Muscle of leg (tissue), 16 donors: ENCODE measurements at places on chromosomes 3 and 15. TPM values are rescaled to one million over a fixed set of nuclear protein-coding genes. Genes with fewer than 3 reads are reported as not detected.

GPR62 gene
- 0.13 TPM for total RNA-seq

CAMP gene
- total RNA-seq, result 0.49 TPM

ST3GAL6 gene
- total RNA-seq, result 5.8 TPM

USP4 gene
- total RNA-seq, result 17.9 TPM

GRCh38 chr3:107990433-107990832, 100.4 kb downstream of the CD47 start:
- no peak overlapping the region for H3K4me3 ChIP-seq
- H3K36me3 ChIP-seq, result no peaks in the 10 kb centered on the region
- peaks cover 26% of the 10 kb centered on the region for H3K4me1 ChIP-seq
- no peaks in the 10 kb centered on the region for H3K27me3 ChIP-seq

DNA sequence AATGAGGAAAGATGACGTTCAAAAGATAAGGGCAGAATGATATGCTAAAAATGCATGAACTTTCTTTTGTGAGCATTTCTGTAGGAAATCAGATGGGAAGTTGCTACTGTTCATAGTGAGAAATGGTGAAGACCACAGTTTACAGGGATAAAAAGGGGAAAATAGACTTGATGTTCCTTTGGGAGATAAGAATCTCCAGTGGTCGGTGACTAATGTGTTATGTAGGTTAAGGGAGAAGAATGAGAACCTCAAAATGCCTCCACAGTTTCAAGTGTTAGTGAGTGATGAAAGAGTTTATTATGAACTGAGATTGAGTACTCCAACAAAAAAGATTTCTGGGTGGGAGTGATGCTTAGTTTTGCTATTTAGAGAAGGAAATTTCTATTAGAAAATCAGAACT, 247.2 kb downstream of the LSAMP start:
- H3K36me3 ChIP-seq, result no peaks in the 10 kb centered on the region
- H3K4me3 ChIP-seq, result no peak overlapping the region
- DNase-seq, result no peak
- no peaks in the 10 kb centered on the region for H3K4me1 ChIP-seq

- H3K4me1 ChIP-seq, result peaks cover 2% of the 10 kb centered on the region
- peaks cover 7% of the 10 kb centered on the region for H3K27me3 ChIP-seq
- no peaks in the 10 kb centered on the region for H3K36me3 ChIP-seq
- H3K27ac ChIP-seq, result no peak overlapping the region
- no peak overlapping the region for H3K4me3 ChIP-seq
Observed at GRCh38 chr3:194112120-194113106, 23.5 kb upstream of the HES1 start.

GRCh38 chr3:89974903-89975519, 867.6 kb downstream of the EPHA3 start:
- H3K27ac ChIP-seq, result peak overlapping the region; percentile 42
- DNase-seq, result peak; percentile 88
- H3K36me3 ChIP-seq, result no peaks in the 10 kb centered on the region
- no peak overlapping the region for H3K4me3 ChIP-seq
- no peaks in the 10 kb centered on the region for H3K4me1 ChIP-seq

- H3K4me1 ChIP-seq, result no peaks in the 10 kb centered on the region
- no peak overlapping the region for H3K27ac ChIP-seq
- no peaks in the 10 kb centered on the region for H3K27me3 ChIP-seq
- no peak overlapping the region for H3K4me3 ChIP-seq
Observed at GRCh38 chr15:39313881-39314280, 267.0 kb upstream of the THBS1 start.

- DNase-seq, result no peak
- H3K4me3 ChIP-seq, result no peak overlapping the region
- H3K27me3 ChIP-seq, result no peaks in the 10 kb centered on the region
- no peaks in the 10 kb centered on the region for H3K36me3 ChIP-seq
- no peak overlapping the region for H3K27ac ChIP-seq
- H3K4me1 ChIP-seq, result no peaks in the 10 kb centered on the region
Observed at GRCh38 chr3:120022729-120023128, 71.5 kb downstream of the GSK3B start.

GRCh38 chr3:58215317-58216025, 4.7 kb upstream of the DNASE1L3 start:
- H3K27me3 ChIP-seq, result no peaks in the 10 kb centered on the region
- no peak for DNase-seq
- no peaks in the 10 kb centered on the region for H3K36me3 ChIP-seq
- peaks cover 17% of the 10 kb centered on the region for H3K4me1 ChIP-seq

DNA sequence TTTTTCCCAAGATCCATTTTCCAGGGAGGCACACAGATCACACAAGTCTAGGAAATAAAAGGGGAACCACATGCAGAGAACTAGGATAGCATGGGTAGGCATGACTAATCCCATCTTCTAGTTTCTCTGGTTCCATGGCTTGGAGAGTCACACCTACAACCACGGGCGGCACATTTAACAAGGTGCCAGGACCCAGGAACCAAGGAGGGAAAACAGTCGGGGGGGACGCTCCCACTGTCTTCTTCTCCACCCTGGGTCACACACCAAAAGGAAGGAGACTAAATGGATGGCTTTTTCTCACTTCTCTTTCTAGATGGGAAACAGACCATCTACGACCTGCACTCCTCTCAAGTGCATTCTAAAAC, 4.6 kb upstream of the SMCO1 start:
- H3K4me1 ChIP-seq, result no peaks in the 10 kb centered on the region
- no peaks in the 10 kb centered on the region for H3K36me3 ChIP-seq
- H3K4me3 ChIP-seq, result no peak overlapping the region
- H3K27me3 ChIP-seq, result no peaks in the 10 kb centered on the region
- peak; percentile 8 for DNase-seq

DNA sequence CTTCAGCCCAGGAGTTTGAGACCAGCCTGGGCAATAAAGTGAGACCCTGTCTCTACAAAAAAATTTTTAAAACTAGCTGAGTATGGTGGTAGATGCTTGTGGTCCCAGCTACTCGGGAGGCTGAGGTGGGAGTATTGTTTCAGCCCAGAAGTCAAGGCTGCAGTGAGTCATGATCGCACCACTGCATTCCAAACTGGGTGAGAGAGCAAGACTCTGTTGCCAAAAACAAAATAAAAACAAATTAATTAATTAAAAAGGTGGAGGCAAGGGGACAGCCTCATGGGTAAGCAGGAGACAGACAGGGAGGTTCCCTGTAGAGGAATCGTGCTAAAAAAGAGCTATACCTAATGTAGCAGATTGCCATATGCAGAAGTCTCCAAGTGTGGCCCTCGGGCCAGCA, 12.6 kb downstream of the HAPLN3 start:
- no peaks in the 10 kb centered on the region for H3K36me3 ChIP-seq
- H3K27ac ChIP-seq, result no peak overlapping the region
- H3K4me3 ChIP-seq, result no peak overlapping the region

DNA sequence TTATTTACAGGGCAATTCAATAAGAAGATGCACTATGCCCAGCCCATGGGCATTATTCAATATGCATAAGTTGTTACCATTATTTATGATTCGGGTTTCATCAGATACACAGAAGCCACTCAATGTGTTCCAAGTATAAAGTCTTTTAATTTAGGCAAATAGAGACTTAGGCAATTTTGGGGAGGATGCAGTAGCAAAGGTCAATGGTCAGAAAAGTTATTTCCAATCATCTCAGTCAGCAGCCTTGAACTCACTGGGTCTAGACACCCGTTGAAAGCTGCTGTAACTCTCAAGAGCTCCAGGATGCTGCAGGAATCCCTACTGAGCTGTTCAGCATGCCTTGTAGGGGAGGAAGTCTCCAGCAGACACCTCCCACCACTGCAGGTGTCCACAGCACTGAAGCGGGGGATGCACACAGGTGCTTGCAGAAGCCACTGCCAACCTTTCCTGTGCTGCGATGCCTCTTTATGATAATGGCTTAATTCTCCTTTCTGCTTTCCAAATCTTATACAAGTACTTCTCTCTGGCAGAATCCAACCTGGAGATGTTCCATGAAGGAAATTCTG, 155.0 kb upstream of the SUCLG2 start:
- no peak overlapping the region for H3K4me3 ChIP-seq
- no peaks in the 10 kb centered on the region for H3K4me1 ChIP-seq
- no peaks in the 10 kb centered on the region for H3K36me3 ChIP-seq
- DNase-seq, result no peak
- H3K27ac ChIP-seq, result no peak overlapping the region

DNA sequence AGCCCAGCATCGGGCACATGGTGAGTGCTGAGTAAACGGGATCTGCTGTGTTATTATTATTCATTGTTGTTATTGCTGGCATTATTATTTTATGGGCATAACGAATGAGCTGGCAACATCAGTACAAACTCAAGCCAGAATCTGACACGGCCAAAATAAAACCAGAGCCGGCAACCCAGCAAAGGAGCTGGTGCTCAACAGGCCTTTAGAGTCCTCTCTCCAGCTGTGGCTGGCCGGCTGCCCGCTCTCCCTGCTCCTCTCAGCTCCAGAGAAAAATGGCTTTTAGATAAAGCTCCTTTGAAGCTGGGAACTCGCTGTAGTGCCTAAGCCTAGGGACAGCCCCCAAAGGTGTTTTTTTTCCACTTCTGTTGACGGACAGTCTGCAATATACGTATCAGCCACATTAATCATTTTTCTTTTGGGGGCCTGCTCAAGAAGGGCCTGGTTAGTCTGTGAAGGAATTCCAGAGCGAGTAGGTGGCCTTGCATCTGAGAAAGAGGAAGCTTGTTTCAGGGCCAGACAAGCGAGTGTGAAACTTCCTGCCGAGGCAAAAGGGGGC, 193.9 kb upstream of the UBE2E1 start:
- H3K27ac ChIP-seq, result no peak overlapping the region
- peaks cover 12% of the 10 kb centered on the region for H3K4me1 ChIP-seq
- DNase-seq, result peak; percentile 88
- H3K27me3 ChIP-seq, result no peaks in the 10 kb centered on the region

DNA sequence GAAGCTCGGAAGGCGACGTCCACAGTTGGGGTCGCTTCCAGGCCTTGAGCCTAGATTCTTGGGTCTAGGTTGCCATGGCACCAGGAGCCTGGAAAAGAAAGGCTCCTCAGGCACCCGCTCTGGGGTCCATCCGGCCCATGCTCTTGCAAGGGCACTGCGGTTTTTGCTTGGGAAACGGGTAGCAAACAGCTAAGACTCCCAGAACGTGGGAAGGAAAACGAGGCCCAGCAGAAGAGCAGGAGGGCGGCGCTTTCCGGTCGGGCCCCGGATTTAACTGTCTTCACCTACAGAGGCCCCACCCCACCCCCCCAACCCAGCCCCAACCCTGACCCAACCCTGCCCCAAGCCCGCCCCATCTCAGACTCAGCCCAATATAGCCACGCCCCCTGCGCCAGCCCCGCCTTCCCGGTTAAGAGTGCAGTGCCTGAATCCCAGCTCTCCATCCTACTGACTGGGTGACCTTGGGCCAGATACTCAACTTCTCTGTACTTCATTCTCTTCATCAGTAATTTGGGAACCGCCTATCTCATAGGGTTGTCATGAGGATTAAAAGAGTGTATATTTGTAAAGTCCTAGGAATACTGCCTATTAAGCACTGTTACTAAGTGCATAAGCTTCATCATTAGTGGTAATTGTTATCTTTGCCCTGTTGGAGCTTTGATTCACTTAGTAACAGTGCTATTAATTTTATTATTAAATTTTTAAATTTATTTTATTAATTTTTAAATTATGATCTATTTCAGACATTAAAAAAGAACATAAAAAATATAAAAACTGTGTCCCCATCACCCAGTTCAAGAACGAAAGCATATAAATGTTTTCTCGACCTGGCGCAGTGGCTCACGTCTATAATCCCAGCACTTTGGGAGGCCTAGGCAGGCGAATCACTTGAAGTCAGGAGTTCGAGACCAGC, 28.4 kb upstream of the SMAD6 start:
- DNase-seq, result no peak
- no peak overlapping the region for H3K4me3 ChIP-seq
- H3K27me3 ChIP-seq, result no peaks in the 10 kb centered on the region
- no peaks in the 10 kb centered on the region for H3K36me3 ChIP-seq

DNA sequence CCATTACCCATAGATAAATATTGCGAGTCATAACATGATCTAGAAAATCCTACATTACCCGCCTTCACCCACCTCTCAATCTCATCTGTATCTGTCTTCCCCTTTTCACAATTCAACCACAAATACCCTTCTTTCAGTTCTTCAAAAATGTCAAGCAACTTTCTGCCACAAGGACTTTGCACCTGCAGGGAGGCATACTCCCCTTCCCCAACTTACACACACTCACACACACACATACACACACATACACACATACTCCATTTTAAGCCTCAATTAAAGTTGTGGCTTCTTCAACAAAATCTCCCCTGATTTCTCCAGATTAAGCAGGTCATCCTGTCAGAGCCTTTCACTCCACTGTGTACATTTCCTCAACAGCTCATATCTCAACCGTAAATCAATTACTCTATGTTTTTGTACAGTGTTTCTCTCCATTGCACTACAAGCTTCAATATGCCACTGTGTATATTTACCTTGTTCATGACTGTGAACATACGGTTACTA, 33.1 kb upstream of the CCDC50 start:
- no peaks in the 10 kb centered on the region for H3K4me1 ChIP-seq
- DNase-seq, result no peak
- no peaks in the 10 kb centered on the region for H3K27me3 ChIP-seq

DNA sequence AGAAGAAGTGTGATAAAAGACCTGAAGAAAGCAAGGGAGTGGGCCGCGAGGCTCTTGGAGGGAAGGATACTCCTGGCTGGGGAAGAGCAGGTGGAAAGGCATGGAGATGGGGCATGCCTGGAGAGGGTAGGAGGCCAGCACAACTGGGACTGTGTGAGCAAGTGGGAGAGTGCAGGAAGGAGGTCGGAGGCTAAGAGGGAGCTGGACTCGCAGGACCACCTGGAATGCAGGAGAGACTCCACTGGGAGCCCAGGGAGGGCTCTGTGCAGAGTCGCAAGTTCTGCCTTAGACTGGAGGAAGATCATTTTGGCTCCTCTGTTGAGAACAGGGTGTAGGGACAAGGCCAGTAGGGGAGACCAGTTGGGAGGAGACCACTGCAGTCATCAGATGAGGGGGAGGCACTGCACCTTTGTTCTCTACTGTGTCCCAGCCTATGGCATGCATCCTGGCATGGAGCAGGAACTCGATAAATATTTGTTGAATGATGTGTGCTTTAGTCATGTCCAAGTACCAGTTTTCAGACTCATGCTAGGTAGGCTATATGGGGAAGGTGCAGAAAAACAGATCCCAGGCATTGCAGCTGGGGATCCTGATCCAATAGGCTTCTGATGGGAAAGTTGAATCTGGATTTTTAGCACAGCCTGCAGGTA, 13.7 kb downstream of the FAM107A start:
- no peak overlapping the region for H3K27ac ChIP-seq
- peaks cover 16% of the 10 kb centered on the region for H3K4me1 ChIP-seq
- no peaks in the 10 kb centered on the region for H3K27me3 ChIP-seq
- no peak overlapping the region for H3K4me3 ChIP-seq
- no peaks in the 10 kb centered on the region for H3K36me3 ChIP-seq
